LoVo (cell line): ENCODE measurements at places on chromosomes 4 and X.

DNA sequence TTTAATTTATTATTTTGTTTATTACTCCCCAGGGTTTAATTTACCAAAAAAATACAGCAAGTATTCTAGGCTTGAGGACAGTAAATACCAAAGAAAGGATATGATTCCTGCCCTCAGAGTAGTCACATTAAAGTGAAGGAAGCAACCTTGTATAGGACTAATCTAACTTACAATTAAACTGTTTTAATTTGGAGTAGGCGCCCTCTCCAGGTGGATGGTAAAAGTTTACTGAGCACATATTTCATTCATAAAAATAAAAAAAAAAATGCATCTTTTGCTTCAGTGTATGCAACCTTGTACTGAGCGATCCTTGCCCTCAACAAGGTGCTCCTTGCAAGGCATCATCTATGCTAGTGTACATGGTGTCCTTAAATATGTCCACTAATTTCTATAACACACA is 72.0 kb upstream of the MAGEB16 start:
- DNase-seq = peak; percentile 2

DNA sequence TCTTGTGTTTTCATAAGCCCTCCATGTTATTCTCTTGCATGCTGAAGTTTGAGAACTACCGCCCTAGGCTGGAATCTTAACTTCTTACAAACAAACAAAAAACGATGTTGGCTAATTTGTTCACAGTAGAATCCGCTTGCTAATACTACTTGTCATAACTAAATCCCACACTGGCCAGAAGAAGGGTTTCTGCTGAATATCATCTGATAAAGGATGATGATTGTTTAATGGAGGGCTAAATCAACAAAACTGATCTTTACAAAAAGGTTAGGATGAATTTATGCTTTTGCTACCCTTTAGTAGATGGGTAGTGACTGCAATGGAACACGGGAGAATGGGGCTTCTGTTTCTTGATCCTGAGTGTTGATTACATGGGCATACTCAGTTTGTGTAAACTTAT is 42.3 kb downstream of the SPATA4 start:
- no peak for DNase-seq

- DNase-seq = no peak
Measured at GRCh38 chr4:55348466-55348865, 2.4 kb downstream of the SRD5A3 start.

DNA sequence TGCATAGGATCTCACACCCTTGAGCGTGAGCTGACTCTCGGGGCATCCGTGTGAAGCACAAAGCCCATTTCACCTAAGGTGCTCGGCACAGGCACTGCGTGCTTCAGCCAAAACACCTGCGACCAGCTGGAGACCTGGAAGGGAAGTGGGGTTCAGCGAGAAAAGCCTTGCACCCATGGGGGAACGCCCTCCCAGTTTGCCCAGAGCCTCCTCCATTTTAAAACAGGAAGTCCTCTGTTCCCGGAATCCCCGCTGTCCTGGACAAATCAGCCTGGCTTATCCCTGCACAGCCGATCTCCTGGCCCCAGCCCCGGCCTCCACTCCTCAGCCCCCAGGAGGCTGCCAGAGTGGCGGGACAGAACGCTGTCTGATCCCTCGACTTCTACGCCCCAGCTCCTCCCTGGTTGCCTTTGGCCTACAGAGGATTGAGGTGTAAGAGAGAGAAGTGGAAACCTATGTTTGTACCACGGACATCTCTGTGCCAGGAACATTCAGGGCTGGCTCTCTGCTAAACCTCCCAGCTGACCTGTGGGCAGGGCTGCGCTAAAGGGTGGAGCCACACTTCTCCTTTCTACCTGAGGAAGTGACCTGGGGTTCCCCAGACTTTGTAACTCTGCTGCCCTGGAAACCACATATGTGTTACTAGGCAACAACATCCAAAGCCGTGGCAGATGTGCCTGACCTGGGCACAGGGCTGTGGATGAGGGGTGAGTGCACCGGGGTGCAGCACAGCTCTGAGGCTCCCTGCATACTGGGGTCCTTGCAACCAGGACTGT is 3.8 kb upstream of the C4orf50 start:
- no peak for DNase-seq

DNA sequence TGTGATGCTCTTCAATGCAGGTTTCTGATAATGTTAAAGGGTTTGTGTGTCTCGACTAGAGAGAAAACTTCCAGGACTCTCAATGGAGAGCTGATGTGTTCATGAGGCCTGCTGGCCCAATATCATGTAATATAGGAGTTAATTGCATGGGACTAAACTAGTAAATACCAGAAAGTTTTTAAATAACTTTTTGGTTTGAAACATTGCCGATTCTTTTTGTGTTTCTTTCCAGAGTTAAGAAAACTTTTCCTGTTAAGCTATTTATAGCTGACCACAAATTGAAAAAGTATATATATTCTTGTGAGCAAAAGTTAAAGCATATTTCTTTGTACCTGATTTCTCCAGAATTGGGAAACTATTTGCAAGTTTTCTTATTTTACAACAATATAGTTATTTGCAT is 49.7 kb downstream of the FAM9B start:
- no peak for DNase-seq

GRCh38 chr4:30073011-30073710 is 647.0 kb upstream of the PCDH7 start:
- no peak for DNase-seq

- DNase-seq = no peak
Measured at GRCh38 chr4:157226601-157227000, 6.1 kb downstream of the GRIA2 start.

DNA sequence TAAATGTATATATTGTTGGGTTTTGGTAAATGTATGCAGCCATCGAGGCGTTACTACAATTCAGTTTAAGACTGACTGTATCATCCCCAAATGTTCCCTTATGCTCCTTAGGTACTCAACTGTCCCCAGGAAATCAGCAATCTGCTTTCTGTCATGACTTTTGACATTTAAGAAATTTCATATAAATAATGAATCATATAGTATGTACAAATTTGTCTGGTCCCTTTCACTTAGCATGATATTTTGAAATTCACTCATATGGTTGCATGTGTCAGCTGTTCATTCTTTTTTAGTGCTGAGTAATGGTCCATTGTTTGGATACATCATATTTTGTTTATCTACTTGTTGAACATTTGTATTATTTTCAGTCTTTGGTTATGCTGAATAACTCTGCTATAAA is 218.8 kb downstream of the C4orf33 start:
- DNase-seq = no peak

GRCh38 chr4:146267826-146268225 is 53.5 kb downstream of the REELD1 start:
- DNase-seq = no peak
